GM20000 (cell line): ENCODE measurements at places on chromosomes 3 and 15.

GRCh38 chr3:27081992-27082607, 287.1 kb downstream of the NEK10 start:
- DNase-seq: no peak

DNA sequence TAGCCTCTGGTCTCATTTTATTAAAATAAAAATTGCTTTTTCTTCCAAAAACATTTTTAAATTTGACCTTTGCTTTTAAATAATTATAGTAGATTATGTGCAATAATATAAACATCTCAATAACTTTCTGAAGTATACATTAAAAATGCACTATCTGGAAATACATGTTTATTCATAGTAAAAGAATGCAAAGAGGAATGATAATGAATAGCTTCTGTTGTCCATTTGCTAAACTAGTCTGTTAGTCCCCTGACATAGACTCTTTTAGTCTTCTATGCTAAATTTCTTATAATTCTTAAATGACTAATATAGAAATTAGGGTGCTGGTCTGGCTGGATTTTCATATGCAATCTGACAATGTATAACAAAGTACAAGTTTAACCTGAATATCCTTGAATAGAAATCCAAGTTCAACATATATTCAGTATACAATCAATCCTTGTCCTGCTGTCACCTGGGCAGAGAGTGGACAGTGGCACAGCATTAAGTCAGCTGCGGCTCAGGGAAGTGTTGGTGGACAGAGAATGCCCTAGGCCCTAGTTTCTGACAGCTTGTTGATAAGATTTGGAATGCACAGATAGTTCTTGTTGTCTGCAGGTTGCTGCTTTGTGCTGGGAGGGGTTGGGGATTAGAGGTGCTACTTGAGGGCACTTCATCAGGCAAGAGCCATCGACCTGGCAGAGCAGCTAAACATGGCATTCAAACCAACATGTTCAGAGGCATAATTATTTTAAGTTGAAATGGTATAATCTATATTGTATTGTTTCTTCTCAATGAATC, 161.7 kb downstream of the MBNL1 start:
- DNase-seq: no peak

DNA sequence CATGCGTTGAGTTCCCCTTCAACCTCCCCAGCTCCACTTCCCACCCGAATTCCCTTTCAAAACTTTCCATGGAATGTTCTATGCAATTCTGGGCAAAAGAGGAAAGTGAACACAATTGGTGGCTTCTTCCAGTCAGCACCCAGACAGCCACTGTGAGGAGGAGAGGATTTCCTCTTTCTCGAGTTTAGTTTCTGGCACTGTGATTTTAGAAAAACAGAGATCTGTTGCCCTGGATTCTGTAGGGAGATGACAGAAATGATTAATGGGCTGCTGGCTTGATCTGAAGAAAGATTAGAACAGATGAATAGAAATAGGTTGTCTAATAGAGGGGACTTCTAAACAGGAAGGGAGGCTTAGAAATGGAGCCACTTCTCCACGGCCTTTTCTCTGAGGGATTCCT, 172.0 kb downstream of the MCTP2 start:
- no peak for DNase-seq

DNA sequence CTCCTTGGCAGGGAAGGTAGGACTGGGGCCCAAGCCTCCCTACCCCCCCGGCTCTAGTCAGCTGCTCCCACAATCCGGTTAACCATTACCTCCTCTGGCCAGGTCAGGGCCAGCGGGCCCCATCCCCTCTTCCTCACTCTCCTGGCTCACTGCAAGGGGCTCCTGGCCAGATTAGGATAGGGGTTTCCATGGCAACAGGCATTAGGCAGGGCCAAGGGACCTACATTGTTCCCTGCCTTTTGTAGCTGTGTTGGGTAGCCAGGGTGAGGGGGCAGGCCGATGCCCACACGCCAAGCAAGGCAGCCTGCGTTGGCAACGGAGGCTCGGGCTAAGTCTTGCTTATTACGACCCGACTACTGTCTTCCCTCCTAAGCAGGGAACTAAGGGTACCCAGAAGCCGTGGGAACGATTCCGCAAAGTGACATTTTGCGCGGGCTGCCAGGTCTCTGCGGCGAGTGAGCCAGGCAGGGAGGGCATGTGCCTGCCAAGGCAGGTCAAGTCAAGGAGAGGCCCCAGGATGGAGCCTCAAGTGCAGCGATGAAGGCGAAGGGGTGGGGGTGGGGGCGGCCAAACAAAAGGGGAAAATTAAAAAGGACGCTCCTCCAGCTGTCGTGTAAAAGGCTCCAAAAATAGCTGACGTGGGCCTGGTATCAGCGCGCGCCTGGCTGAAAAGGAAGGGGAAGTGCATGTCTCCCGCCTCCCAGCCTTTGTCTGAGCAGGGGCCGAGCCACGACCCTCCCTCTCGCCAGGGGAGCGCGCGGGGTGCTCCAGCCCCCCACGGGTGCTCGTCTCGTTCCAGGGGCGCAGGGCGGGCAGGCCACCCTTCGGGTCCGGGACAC, 919 bp downstream of the IDH2 start:
- DNase-seq: peak; percentile 66

- peak; percentile 65 for DNase-seq
Measured at GRCh38 chr3:183122257-183122932, 23.1 kb upstream of the MCCC1 start.

DNA sequence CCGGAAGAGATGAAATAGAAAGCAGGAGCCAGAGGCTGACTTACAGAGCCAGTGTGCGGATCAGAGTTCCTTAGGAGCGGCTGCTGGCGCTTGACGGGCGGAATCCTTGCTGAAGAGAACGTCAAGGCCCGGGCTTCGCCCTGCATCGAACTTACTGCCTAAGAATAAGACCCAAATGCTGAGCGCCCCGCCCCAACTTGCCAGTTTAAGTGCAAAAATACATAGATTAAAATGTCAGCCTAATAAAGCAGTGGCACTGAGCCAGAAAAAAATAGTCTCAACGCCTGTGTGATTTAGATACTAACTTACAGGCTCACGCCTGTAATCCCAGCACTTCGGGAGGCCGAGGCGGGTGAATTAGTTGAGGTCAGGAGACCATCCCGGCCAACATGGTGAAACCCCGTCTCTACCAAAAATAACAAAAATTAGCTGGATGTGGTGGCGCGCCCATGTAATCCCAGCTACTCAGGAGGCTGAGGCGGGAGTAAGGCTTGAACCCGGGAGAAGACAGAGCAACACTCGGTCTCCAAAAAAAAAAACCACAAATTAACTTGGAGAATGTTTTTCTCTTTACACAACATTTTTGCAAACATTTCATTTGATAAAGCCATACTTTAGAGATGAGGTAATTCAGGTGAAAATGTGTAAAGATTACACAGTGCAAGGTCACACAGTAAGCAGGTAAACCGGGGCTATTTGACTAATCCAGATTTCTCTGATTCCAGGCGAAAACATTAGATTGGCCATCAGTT, 1.2 kb upstream of the UBP1 start:
- no peak for DNase-seq

DNA sequence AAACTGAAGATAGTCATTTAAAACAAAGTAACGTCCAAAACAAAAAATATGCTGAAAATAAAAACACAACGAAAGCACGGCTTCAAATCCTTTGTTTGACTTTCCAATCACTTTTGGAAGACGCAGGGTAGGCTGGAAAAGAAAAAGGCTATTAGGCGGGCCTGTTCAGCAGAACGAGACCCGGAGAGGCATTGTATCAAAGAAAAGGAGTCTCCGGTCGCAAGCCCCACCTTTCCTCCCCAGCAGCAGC, 691 bp downstream of the SENP7 start:
- peak; percentile 47 for DNase-seq

GRCh38 chr15:67085237-67085817, 19.9 kb downstream of the SMAD3 start:
- DNase-seq: no peak

DNA sequence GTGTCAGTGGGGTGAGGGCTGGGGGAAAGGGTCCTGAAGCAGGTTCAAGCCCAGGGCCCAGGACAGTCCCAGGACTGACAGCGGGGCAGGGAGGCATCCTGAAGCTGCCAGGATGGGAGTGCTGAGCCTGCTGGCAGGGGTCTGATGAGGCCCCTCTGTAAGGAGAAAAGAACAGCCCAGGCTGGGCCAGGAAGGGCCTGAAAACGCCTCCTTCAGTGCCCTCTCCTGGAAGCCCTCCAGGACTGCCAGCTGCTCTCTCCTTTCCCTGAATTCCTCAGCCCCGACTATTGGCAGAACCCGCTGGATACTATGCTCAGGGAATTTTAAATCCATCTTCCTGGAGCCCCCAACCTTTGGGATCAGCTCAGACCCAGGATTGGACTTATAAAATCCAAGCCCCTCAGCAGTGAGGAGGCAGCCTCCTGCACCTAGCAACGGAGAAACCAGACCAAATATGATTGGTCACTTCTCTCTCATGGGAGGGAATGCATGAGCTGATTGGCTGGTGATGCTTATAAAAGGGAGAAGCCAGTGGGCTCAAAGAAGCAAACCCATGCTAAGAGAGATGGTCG, 203.5 kb upstream of the LINGO1 start:
- DNase-seq: peak; percentile 72

DNA sequence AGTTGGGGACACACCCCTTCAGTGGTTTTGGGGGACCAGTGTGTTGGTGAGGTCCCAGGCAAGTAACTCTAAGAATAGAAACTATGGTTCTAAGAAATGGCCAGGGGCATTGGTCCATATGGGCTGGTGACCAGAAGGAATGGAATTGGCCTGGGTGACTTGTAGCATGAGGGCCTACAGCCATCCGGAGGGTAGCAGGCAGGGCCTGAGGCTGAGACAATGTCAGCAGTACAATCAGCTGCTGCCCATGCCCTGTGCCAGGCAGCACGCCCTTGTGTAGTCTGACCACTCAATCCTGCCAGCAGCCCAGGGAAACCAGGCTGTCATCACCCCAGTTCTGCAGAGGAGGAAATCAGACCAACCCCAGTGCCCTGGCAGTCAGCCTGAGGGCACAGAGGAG, 100.6 kb downstream of the DNAJB8 start:
- DNase-seq: no peak

GRCh38 chr3:11304175-11304574, 32.0 kb downstream of the ATG7 start:
- DNase-seq: no peak

GRCh38 chr15:50531766-50532165, 14.7 kb downstream of the USP50 start:
- no peak for DNase-seq

GRCh38 chr15:75712668-75713337, at the start of gene CSPG4:
Gene CSPG4, minus strand, starts transcription at chr15:75712848. Its CDS starts 93 bp downstream, at chr15:75712755.
- no peak for DNase-seq

DNA sequence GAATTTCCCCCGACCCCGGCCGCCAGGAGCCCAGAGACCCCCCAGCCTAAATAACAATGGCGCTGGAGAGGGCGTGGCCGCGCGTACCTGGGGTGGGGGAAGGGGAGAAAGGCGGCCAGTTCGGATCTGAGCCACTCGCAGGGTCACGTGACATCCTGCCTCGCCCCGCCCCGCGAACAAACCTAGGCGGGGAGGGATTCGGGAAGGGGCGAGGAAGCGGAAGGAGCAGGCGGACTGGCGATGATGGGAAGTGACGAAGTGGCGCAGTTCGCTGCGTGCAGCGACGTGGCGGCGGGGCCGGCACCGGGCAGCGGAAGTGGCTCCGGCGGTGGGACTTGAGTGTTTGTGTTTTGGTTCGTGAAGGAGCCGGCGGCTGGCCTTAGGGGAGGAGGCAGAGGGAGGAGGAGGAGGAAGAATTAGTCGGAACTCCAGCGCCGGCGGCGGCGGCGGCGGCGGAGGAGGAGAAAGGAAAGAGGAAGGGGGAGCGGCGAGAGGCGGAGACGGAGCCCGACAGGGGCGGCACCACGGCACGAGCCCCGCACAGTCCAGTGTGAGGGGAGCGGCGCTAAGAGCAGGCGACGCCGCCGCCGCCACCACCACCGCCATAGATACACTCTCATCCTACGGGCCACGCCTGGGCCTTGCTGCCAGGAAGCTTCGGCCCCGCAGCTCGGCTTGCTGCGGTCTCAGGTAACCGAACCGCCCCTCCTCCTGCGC, at the start of gene RAB5A:
RAB5A (plus strand) TSS at position 266 of the 717 bp plus-strand sequence. CDS start 3,802 bp downstream, outside the sequence.
- DNase-seq: peak; percentile 95

- DNase-seq: no peak
Measured at GRCh38 chr15:48695827-48696573, 50.5 kb upstream of the FBN1 start.

GRCh38 chr3:118977671-118978392, 56.8 kb downstream of the IGSF11 start:
- DNase-seq: no peak

- DNase-seq: no peak
Measured at GRCh38 chr3:134801204-134801958, 6.3 kb downstream of the EPHB1 start.

DNA sequence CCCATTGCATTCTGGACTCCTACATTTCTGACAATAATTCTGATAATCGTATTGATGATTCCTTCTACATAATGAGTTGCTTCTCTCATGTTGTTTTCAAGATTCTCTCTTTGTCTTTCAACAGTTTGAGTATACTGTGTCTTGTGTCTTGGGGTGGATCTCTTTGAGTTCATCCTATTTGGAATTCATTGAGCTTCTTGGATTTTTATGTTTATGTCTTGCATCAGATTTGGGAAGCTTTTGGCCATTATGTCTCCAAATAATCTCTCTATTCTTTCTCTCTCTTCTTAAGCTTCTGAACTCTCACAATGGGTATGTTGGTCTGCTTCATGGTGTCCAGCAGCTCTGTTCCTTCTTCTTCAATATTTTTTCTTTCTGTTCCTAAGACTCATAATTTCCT, 592.2 kb downstream of the FHIT start:
- DNase-seq: no peak

GRCh38 chr3:48521635-48522034, 17.7 kb upstream of the SHISA5 start:
- no peak for DNase-seq

GRCh38 chr3:114101101-114101500, 44.6 kb downstream of the QTRT2 start:
- DNase-seq: no peak

DNA sequence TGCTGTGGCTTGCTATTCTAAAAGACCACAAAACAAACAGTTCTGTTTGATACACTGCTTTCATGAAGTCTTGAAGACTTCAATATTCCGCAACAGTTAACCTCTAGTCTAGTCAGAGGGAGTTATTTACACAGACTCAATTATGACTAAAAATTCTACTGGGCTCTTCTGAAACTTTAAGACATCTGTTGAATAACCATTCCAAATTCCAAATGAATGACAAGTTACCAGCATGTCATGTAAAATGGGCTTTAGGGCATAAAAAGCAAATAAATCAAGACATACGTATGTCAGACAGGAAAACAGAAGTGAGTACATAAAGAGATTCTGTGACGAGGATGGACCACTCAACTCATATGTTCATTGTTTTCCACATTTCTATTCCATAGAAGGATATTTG, 93.9 kb downstream of the PLOD2 start:
- DNase-seq: no peak
